Calu3 (cell line): ENCODE measurements at places on chromosomes 7 and 10.

DNA sequence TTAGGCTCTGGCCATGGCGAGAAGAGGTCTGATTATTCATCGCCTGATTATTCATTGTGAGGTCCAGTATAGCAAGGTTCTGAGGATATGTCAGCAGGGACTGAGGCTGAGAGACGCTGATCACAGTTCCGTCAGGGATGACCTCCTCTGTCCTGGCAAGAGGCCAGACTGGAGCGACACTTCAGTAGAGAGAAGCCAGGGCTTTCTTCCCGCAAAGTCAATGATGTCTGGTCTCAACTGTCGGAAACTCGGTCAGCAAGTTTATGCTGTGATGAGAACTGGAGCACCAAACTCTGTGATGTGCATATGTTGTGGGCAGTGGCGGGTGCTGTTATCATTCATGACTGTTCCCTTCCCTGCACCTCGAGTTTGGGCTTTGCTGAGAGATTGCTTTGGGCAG lies 29.0 kb upstream of the GNA12 start:
- no peak for DNase-seq

- DNase-seq: no peak
Observed at GRCh38 chr7:33849004-33849403, 56.3 kb upstream of the BMPER start.

GRCh38 chr10:121165276-121165675 lies 314.1 kb downstream of the WDR11 start:
- no peak for DNase-seq

- no peak for DNase-seq
Observed at GRCh38 chr10:86868353-86868752, 89.1 kb downstream of the MMRN2 start.

- DNase-seq: no peak
Observed at GRCh38 chr7:46603296-46603752, 682.3 kb upstream of the IGFBP3 start.

- no peak for DNase-seq
Observed at GRCh38 chr10:54660397-54660796, 140.6 kb downstream of the PCDH15 start.

DNA sequence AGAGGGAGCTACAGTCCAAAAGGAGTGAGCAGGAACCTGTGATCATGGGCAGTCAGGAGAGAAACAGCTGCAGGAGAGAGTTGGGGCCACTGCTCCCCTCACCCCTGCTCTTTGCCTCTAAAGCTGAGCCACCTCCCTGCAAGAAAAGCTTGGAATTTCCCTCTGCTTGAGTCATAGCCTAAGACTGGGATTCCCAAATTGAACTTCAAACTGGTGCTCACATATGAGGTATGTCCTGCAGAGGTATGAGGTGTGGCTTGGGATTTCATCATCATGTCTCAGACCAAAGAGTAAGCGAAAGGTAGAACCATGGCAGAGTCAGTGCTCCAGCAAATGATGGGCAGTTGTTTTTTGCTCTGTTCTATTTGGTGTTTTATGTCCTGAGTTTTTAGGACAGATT lies 237.1 kb upstream of the NRP1 start:
- DNase-seq: peak; percentile 32

- no peak for DNase-seq
Observed at GRCh38 chr7:24863626-24864025, 106.4 kb upstream of the GSDME start.

- DNase-seq: no peak
Observed at GRCh38 chr10:71283876-71284275, 35.2 kb upstream of the SLC29A3 start.

GRCh38 chr7:7550663-7551062 lies 15.0 kb upstream of the COL28A1 start:
- DNase-seq: no peak
